AG20443 (cell line): ENCODE measurements at places on chromosomes 1 and 21.

DNA sequence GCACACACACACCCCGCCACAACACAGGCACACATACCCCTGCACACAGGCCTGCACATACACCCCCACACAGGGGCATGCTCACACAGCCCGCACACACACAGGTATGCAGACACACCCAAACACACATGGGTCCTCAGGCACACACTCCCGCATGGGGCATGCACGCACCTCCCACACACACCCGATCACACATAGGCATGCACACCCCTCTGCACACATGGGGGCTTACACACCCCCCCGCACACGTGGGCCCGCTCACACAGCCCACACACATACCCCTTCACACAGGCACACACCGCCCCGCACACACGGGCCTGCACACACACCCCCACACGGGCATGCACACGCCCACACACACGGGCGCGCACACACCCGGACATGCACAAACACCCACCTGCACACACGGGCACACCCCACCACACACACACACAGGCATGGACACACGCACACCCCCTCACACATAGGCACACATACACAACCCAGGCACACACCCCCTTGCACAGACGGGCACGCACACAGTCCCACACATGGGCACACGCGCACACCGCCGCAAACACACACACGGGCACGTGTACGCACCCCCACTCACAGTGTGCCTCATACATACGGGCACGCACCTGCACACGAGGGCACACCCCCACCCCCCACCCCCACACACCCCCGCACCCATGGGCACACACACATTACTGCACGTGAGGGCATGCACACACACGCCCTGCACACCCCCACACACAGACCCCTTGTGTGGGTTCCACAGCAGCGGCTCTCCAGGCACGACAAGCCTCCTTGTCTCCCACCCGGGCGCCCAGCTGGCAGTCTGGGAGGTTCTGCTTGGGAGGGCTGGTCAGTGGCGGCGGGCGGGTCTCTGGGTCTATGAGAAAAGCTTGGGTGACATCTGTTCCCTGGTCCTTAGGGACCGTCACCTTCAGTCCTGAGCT, 8.3 kb downstream of the ATAD3B start:
- no peak for DNase-seq

GRCh38 chr1:178134061-178134460, 40.2 kb downstream of the RASAL2 start:
- peak; percentile 61 for DNase-seq

DNA sequence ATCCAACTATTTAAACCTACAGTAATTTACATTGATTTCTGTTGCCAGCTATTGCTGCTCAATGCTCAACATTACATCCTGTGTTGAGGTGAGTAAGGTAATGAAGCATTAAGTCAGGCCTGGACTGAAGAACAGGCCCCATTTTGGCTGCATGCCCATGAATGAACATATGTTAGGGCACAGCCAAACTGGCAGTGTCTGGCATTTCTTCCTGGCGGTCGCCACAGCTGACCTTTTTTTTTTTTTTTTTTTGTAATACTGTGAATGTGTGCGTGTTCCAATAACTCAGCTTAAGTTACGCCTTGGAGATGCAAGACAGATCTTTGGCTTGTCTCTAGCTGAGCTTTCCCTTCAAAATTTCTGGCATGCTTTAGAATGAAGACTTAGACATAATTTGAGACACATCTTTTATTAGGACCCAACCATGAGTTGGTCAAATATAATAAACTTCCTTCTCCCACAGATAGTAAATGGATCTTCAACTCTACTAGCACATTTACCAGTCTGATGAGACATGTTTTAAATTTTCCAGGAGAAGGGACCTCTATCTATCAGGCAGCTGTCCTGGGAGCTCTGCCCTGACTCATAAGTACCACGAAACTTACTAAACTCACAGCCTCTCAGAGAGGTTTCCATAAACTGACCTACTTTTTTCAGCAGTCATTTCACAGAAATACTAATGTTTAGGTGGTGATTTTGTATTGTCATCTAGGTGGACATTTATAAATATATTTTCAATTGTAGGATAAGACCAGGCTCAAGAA, 341.1 kb upstream of the RUNX1 start:
- DNase-seq: peak; percentile 53

DNA sequence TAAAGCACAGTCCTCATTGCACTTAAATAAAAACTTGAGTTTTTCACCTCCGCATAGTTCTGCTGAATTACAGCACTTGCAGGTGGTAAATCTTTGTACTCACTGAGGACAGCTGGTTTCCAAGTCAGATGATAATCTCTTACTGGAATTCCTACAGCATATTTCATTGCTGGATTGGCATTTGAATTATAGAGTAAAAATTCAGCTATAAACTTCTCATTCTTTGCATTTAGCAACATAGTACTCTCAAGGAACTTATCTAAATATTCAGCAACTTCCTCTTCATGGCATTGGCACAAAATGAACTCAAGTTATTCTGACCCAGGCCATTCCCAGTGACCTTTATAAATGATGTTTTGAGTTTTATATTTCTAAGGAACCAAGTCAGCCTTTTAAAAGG, 23.4 kb downstream of the GORAB start:
- no peak for DNase-seq

GRCh38 chr1:26697978-26698849, 2.4 kb downstream of the ARID1A start:
- peak; percentile 85 for DNase-seq

GRCh38 chr1:78141531-78142231, 95.9 kb downstream of the GIPC2 start:
- no peak for DNase-seq

GRCh38 chr1:109433322-109433721, 7.1 kb upstream of the PSMA5 start:
- no peak for DNase-seq

- DNase-seq: peak; percentile 61
Measured at GRCh38 chr1:37498872-37499617, 15.5 kb downstream of the MEAF6 start.
